ENCODE measurements at places on chromosomes 5 and 9.

- no peak for DNase-seq
Measured at GRCh38 chr9:17744786-17745185, 165.9 kb downstream of the SH3GL2 start.

DNA sequence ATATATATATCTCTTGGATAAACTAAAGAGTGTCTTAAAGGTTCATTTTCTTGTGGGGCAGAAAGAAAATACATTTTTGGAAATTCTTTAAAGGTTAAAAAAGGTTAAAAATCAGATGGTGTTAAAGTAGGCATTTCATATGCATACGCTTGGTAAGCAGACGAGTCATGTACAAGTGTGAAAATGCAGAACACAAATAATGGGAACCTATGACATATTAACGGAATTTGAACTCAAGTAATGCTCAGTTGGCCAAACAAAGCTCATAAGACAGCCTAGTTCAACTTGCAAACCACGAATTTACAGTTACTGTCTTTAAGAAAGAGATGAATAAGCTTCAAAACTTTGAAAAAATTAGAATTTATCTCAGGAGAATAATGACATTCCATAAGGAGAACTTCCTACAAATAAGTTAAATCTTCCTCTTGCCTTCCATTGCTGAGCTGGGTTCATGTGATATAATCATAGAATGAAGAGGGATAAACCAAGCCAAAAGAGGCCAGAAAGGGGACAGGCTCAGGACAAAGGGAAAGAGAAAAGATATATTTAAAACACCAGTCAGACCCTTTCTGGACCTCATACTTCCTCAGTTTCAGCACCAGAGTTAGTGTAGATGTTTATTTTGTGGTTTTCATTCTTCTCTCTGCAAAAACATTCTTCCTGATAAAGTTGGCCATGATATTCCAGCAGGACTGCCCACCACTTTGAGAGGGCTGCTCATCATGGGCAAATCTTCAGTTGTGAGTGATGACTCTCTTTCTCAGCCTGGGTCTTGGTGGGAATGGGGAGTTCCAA is 256.7 kb upstream of the CD180 start:
- no peak for DNase-seq

- DNase-seq: no peak
Measured at GRCh38 chr5:9149988-9150387, 395.9 kb downstream of the SEMA5A start.

DNA sequence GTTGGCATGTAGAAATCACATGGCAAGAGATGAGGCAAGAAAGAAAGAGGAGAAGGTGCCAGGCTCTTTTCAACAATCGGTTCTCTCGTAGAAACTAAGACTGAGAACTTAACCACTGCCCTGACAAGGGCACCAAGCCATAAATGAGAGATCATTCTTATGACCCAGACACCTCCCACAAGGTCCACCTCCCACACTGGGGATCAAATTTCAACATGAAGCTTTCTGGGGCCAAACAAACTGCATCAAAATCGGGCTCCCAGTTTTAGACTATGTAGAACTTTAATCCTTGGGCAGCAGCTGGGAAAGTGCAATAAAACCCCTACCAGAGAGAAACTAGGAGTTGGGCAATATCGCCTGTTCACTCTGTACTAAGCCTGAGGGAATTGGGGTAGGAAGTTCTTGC is 150.2 kb upstream of the CCDC152 start:
- no peak for DNase-seq

DNA sequence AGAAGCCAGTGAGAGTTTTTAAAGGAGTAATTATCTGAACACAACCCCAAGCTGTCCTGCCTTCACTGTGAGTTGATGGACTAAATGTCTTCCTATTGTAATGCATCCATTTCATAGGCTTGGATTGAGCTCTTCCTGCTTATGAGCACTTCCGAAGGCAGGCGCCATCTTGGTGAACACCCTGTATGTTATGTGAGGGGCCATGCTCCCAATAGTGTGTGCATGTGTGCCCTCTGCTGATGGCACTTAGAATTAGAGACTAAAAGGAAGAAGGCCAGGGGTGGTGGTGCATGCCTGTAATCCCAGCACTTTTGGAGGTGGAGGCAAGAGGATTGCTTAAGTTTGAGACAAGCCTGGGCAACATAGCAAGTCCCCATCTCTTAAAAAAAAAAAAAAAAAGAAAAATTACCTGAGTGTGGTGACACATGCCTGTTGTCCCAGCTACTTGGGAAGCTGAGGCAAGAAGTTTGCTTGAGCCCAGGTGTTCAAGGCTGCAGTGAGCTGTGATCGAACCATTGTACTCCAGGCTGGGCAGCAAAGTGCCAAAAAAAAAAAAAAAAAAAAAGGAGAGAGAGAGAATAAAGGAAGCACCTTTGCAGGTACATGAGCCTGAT is 65.0 kb downstream of the C9orf152 start:
- DNase-seq: no peak

DNA sequence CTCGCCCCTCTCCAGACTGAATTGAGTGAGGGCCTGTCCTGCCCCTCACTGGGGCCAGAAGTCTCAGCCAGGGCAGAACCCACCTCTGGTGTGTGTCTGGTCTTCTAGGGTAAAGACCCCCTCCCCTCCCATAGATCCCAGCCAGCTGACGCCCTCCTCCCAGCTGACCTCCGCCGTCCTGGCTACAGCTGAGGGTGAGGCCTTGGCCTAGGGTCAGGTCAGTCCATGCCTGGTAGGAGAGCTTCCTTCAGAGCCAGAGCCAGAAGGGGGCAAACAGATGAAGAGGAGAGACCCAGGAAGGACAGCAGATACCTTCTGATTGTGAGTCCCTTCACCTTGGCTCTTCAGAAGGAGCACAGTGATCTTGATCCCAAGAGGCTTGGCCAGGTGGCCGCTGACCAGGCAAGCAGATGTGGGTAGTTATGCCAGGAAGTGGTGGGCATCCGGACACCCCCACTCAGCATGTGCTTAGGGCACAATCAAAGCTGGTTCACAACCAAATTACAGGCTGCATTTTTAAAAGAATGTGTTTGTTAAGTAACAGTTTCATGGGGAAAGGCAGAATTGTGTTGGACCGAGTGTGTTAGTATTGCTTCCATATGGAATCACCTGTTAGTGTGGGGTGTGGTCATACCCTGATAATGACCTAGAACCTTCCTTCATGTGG is 29.9 kb downstream of the JADE2 start:
- no peak for DNase-seq

- no peak for DNase-seq
Measured at GRCh38 chr5:93519740-93520139, 61.3 kb downstream of the NR2F1-AS1 start.

- no peak for DNase-seq
Measured at GRCh38 chr5:147780924-147781573, 1.5 kb downstream of the JAKMIP2 start.

- DNase-seq: no peak
Measured at GRCh38 chr9:8621416-8621815, 821.8 kb upstream of the DMAC1 start.

GRCh38 chr5:54624805-54625568 is 107.4 kb downstream of the SNX18 start:
- no peak for DNase-seq

- no peak for DNase-seq
Measured at GRCh38 chr5:151249281-151249680, 3.7 kb upstream of the GM2A start.

DNA sequence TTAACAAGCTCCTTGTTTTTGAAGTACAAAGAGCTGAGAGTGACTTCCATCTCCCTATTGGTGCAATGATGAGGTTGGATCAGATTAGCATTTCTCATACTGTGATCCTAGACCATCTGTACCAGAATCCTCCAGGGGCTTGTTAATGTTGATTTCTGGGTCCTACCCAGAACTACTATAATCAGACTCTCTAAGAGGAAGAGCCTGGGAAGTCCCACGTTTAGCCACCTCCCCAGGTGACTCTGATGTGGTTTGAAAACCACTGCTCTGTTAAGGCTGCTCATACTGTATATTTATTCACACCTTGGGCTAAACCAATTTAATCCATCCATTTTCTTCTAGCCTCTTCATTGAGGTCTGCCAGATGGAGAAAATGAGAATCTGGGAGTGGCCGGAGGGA is 49.6 kb upstream of the SMIM32 start:
- DNase-seq: no peak

DNA sequence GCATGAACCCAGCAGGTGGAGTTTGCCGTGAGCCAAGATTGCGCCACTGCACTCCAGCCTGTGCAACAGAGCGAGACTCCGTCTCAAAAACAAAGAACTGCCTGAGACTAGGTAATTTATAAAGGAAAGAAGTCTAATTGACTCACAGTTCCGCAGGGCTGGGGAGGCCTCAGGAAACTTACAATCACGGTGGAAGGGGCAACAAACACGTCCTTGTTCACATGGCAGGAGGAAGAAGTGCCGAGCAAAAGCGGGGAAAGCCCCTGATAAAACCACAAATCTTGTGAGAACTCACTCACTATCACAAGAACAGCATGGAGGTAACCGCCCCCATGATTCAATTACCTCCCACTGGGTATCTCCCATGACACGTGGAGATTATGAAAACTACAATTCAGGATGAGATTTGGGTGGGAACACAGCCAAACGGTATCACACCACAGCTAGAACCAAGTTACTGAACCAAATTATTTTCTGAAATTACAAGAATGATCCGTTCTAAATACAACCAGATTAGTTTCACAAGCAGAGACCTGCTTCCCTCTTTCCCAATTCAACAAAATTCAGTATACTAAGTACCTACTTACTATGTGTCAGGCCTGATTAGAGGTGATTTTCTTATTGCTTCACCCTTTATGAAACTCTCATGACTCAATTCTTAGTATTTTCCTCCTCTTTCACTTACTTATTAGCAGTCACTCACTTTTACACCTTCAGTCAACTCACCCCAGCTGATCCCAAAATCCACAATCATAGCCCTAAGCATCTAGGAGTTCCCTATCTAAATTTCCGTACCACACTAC is 8.4 kb downstream of the UBTD2 start:
- peak; percentile 53 for DNase-seq

DNA sequence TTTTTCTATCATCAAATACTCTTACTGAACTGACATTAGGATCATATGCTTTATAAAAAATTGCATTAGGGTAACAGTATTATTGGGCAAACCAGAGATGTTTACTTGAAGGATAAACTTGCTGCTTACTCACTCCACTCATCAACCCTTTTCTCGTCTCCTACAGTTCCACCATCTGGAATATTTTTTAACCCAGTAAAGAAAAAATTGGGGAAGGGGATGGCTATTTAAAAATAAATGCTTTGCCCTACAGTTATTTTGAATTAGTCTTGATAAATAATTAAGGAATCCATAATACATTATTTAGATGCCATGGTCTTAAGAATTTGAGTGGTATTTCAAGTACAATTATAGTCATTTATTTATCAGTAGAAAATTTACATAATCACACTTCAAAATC is 225.8 kb downstream of the MEF2C start:
- DNase-seq: no peak

GRCh38 chr9:126587187-126588185 is 26.2 kb upstream of the LMX1B start:
- DNase-seq: no peak

DNA sequence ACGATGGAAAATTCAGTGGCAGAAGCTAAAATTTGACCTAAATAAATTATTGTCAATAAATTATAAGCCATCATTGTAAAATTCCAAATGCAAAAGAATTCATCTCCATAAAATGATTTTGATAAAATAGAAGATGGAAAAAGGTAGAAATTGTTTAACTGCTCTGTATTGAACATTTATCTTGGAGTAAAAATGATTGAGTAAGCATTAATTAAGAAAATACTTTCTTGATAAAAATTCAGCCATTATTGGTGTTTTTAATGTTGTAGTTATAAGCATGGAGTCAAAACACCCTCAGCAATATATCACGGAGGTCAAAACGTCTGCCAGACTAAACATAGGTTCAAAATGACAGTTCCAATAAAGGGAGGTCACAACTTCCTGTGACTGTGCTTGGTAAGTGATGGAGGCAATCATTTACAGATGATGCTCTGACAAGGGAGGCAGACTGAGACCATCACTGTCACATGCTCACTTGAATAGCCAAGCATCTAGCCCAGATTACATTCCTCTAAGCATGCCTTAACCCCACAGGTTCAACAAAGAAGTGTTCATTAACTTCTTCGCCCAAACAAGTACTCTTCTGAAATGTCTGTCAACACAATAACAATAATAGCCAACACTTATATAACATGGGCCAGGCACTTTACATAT is 69.5 kb downstream of the SH3TC2 start:
- no peak for DNase-seq

- no peak for DNase-seq
Measured at GRCh38 chr9:130402645-130403440, 41.9 kb upstream of the ASS1 start.

DNA sequence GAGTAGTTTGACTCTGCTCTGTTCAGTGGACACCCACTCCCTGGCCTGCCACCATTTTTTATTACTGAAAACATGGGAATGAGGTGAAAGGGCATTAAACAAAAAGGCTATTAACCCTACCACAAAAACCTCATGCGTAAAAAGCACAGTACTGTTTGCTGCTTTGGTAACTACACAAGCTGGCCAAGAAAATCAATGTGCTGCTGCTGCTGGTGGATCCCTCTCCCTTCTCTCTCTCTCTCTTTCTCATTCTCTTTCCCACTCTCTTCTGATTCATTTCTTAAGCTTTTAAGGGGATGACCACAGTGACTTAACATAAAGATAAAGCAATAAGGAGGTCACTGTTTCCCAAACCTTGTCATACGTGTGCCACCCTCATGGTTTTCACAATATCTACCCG is 183.2 kb upstream of the TBC1D2 start:
- DNase-seq: no peak

DNA sequence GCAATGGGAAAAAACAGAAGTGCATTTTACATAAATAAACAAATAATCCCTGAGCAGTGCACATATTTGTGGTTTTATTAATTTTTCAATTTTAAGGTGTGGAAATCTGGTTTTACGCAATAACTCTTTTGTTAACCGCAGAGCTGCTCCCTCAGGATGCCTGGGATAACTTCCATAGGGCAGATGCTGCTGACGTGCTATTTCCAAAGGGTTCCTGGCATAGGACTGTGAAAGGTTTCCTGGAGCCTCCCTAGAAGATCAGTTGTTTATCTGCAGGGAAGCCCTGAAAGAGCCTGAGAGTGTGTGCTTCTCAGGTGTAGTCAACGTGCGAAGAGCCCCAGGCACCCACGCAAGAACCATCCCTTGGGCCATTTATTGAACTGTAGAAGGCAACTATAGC is 443.5 kb downstream of the PLK2 start:
- DNase-seq: no peak

DNA sequence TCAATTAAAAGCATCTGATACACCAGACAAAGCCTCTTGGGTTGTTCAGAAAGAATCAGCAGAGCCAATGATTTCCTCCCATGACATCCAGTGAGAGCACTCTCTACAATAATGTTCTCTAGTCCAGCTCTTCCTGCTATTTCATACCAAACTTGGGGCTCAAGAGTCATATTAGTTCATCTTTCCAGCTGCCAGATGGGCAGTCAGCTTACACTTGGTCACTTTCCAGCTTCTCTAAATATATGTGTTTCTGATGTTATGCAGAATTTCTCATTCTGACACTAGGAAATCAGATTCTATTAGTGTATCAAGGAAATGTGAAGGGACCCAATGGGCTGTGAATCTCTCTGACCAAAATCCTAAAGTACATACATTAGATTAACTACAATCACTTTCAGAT is 148.9 kb downstream of the ENC1 start:
- no peak for DNase-seq
